ENCODE measurements at places on chromosomes 3 and 15.

GRCh38 chr3:30097022-30097650 is 509.3 kb upstream of the TGFBR2 start:
- DNase-seq: no peak

DNA sequence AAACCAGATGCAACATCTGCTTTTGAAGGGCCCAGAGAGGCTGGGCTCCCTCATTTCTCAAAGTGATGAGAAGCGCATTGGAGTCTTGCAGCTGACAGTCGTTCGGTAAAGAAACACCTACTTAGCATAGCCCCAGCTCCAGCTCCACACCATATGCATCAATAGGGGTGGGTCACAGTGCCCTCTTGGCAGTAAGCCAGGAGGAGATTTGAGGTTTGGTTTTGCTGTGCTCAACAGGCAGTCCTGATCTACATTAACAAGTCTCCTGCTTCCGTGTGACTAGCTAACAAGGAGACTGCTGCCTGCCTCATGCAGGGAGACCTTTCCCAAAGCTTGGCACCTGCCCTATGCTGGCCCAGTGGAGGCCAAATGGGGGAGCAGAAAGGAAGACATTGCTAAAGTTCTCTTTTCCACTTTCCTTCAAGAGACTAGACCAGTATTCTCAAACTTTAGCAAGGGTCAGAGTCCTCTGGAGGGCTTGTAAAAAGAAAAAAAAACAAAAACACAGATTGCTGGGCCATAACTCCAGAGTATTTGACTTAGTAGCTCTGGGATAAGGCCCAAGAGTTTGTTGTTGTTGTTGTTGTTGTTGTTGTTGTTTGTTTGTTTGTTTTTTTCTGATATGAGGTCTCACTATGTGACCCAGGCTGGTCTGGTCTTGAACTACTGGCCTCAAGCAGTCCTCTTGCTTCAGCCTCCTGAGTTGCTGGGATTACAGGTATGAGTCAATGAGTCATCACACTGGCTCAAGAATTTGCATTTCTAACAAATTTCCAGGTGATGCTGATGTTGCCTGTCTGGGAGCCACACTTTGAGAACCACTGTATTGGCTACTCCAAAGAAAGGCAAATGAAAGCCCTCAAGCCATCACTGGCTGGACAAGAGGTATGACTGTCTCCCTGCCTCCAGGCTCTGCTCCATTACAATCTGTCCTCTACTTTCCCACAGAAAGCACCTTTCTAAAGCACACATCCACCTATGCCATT is 294.9 kb downstream of the RORA start:
- no peak for DNase-seq

DNA sequence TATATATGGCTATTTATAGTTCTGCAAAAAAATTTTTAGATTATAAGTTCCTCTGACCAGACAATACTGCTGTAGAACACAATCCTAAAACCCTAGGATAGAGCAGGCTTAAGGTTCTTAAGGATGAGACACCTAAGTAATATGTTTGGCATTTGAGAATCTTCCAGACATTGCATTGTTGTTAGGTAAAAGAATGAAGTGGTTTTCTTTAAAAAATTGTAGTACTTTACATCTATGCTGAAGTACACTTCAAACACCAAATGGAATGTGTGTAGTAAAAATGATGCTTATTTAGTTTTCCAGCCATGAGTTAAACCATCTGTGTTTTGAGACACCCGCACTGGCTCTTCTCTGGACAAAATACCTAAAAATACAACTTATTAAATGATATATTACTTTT is 857.7 kb downstream of the OTOL1 start:
- DNase-seq: peak; percentile 48

GRCh38 chr3:127161973-127162579 is 30.9 kb upstream of the PRR23E start:
- no peak for DNase-seq

- no peak for DNase-seq
These were observed 230.0 kb upstream of the CTNNB1 start for GRCh38 chr3:40969341-40969740.

- DNase-seq: no peak
These were observed 46.5 kb downstream of the CPA3 start for GRCh38 chr3:148911592-148911991.

GRCh38 chr15:64559243-64559642 is 98.9 kb downstream of the ZNF609 start:
- DNase-seq: no peak

DNA sequence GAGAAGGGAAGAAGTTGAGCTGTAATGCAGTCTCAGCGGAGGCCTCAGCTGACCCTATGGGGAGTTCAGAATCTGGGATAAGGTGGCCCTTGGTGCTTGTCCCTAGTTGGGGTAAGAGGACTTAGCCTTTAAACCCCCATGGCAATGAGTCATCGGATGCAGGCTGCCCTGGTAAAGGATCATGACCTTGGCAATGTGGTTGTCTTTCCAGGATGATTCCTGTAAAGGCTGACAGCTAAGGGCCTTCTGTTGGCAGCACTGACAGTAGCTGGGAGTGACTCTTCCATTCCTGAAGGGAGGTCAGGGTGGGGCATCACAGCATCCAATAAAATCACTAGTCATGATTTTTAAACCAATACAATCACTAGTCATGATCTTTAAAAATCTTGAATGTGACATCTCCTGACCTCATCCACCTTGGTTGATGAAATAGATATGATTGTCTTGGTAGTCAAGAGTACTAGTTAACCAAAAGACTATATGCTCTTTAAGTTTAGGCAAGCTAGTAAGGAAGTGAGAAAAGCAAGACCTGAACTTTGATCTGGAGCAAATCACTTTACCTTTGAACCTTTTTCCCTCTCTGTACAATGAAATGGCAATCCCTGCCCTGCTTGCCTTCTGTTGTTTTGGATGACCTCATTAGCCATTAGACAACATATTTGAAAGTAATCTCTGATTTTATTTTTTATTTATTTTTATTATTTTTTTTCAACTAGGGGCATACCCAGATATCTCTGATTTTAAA is 71.3 kb upstream of the CACNA1D start:
- no peak for DNase-seq

- no peak for DNase-seq
These were observed 33.9 kb downstream of the DZIP1L start for GRCh38 chr3:138081371-138082084.

- DNase-seq: no peak
These were observed 64.9 kb downstream of the MEF2A start for GRCh38 chr15:99630607-99631131.

- DNase-seq: no peak
These were observed 206.8 kb downstream of the CD47 start for GRCh38 chr3:107884028-107884427.

- DNase-seq: no peak
These were observed 745 bp downstream of the RSL24D1 start for GRCh38 chr15:55195996-55196395.

DNA sequence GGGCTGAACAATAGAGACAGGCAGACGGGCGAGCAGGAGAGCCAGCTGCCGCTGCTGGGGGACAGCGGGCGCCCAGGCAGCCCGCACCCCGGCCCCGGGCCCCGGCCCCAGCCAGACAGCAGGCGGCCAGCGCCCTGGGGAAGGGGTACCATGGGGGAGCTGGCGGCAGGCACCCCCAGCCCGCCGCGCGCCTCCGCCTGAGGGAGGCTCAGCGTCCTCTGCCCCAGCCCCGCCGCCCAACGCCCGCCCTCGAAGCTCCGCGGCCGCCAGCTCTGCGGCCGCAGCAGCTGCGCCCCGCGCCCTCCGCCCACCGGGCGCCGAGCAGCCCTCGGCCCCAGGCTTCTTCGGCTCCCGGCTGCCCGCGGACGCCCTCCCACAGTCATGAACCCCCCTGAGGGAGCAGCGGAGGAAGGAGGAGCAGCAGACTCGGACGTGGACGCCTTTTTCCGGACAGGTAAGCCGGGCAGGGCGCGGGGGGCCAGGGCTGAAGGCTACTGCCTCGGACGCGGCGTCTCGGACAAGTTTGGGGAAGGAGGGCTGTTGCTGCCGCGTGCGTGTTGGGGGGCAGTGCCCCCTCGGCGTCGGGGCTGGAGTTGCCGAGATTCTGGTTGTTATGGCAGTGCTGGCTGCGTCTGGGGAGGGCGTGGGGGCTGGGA is 41.6 kb upstream of the ROPN1 start:
- DNase-seq: no peak

DNA sequence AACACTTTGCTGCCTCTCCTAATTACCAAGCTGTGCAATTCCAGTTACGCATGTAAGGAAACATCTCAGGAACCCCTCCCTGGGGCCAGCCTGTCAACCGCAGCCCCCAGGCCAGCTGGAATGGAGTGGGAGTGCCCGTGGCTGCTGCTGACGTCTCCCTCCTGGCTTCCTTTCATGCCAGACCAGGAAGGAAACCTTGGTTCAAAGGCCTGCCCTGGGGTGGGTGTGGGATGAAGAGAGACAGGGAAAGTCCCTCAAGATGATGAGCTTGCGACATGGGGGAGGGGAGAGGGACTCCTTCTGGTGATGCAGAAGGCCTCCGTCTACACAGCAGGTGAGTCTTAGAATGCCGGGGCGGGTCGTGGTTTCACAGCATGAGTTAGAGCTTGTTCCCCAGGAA is 11.4 kb upstream of the CYP11A1 start:
- no peak for DNase-seq

DNA sequence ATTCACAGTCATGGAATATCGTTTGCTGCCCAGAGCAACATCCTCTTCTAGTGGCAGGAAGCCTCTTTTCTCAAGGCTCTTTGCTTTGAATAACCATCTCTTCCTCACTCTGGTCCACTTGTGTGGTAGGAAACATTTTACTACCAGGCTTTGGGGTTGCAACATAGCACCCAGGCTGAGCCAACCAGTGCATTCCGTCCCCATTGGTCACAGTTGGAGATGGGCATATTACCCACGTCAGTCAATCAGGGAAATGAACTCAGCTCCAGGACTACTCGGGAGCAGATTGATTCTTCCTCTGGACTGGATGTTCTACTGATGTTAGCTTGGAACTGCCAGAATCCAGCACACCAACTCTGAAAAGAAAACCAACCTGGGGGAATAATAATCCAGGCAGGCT is 4.2 kb upstream of the PEX5L start:
- no peak for DNase-seq

GRCh38 chr3:169624533-169624972 is 39.0 kb downstream of the MECOM start:
- DNase-seq: no peak

DNA sequence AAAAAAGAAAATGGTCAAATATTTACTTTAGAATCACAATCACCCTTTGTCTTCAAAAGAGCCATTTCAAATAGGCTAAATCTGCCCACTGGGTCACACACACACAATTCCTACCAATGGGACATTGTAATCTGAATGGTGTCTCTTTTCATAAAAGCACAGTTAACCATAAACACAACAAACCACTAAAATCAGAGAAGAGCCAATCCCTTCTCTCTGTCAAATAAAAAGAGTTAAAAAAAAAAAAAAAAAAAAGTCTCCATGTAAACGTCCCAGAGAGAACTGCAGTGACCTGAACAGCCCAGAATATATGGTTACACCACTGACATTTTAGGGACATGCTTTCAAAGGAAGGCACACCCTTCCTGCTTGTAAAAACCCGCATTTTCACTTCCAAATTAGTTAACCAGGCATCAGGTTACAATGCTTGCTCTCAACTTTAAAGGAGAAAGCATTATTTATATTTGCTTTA is 63.7 kb downstream of the PRICKLE2 start:
- DNase-seq: no peak

DNA sequence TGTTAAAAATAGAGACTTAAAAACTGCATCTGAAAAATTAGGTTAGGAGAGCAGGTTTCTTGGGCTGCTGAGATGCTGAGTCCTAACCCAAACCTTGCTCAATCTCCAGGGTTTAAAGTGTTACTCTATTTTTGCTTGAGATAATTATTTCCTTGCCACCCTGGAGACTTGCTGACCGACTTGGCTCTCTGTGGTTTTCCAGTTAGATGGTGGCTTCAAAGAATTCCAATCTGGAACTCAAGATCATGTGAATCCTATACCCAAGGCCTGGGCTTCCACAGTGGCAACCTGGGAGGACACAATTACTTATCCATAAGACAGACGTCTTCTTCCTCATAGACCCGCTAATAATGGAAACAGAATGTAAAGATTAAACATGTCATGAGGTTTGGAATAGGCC is 47.7 kb downstream of the SUMF1 start:
- no peak for DNase-seq

DNA sequence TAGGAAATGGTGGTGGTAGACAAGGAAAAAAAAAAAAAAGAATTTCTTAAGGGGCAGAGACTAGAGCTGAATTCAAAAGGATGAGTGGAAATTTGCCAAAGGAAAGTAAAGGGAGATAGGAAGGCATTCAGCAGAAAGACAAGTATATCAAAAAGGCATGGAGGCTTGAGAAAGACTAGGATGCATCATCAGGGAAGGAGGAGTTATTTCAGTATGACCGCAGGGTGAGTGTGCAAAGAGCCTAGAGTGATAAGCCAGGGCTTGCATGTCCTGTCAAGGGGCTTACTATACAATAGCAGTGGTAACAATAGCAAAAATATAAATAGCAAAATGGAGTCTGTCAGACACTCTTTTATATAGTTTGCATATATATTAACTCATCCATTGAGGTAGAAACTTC is 112.0 kb downstream of the FRMD4B start:
- DNase-seq: peak; percentile 9

GRCh38 chr3:181510500-181510899 is 201.2 kb upstream of the SOX2 start:
- no peak for DNase-seq

- no peak for DNase-seq
These were observed 9.2 kb upstream of the DCUN1D1 start for GRCh38 chr3:182989566-182989965.

- DNase-seq: no peak
These were observed 5.7 kb downstream of the ESYT3 start for GRCh38 chr3:138440121-138440521.

DNA sequence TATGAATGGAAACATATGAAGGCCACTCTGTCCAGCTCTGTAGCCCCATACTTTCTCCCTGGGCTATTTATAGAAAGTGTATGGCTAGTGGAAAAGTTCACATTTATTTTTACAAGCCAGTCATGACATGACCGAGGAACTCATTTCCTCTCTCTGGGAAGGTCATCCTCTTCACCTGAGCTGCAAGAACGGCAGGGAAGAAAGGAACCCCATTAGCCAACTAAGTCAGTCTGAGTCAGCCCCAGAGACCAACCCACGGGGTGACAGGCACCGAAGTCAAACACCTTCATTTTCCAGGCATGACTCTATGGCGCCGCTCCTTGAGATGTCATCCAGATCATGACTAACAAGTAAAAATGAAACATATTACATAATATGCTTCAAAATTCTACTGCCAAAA is 4.8 kb downstream of the PAQR9 start:
- DNase-seq: peak; percentile 32

- no peak for DNase-seq
These were observed 182.8 kb downstream of the THRB start for GRCh38 chr3:24311881-24312280.

DNA sequence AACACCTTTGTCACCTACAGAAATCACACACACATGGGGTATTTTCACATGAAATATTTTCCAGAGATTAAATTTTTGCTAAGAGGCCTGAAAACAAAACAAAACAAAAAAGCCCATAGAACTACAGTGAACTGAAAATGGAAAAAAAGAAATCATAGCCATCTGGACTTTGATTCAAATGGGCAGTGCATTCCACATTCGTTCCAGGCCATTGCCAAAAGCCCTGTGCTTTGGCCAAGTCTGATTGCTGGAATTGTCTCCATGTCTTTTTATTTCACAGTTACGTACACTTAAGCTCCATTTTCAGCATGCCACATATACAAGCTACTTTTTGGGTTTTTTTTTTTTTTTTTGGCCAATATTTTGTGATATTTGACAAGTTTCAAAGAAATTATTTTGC is 47.1 kb downstream of the TFG start:
- no peak for DNase-seq
